Right forelimb (tissue), 1 donor: ENCODE measurements at places on chromosomes 5 and 9.
A peak's percentile ranks its signal among the peaks of the same experiment; 100 is the strongest.

GRCh38 chr5:142735323-142736246 is 34.6 kb upstream of the ARHGAP26 start:
- no peak for DNase-seq

- no peak for DNase-seq
Measured at GRCh38 chr9:116383133-116383532, 229.5 kb downstream of the PAPPA start.

DNA sequence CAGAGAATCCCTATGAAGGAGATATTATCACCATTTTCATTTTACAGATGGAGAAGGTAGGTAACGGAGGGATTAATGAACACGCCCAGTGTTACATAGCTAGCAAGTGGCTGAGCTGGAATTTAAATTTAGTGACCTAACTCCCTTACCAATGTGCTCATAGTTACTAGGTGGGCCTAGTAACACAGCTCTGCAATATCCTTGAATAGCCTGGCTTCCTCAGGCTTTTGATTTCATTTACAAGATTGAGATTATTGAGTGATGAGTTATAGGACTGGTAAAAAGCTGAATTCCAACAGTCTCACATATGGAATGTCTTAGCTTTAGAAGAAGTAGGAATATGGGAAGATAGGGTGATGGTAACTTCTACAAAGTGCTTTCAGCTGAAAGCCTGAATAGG is 336.3 kb upstream of the KIF2A start:
- DNase-seq, result no peak

GRCh38 chr5:3199962-3200755 is 395.5 kb upstream of the IRX1 start:
- DNase-seq, result no peak

DNA sequence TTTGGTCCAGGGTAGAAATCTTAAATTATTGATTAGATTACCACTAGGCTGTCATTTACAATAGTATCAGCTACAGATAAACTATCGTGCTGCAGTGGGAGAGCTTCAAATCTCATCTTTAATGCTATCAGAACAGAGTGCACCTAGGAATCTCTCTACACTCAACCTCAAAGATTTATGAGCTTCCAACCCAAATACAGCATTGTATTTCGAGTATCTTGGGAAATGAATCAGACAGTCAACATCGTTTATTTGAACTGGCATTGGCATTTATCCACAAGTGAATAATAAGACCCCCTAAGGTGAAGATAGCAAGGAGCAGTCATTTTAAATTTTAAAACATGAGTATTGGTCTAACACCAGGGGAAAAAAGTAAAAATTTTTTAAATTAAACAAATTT is 1203.2 kb downstream of the CDH12 start:
- no peak for DNase-seq

- DNase-seq, result no peak
Measured at GRCh38 chr5:58499941-58500340, 8.7 kb downstream of the GAPT start.

DNA sequence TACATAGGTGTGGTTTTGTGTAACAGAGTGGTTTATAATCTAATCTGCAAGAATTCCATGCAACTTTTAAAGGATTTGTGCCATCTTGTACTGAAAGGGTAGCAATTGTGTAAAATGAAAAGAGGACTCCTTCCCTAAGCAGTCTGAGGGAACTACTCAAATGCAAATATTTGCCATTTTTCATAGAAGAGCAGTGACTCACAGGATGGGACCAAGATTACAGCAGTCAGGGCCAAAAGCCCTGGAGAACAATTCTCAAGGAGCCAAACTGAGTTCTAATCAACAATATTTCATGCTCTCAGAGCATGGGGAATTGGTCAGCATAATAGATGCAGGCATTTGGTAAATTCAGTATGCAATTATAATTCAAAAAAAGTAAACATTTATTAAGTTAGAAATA is 495.8 kb downstream of the CHSY3 start:
- DNase-seq, result no peak

DNA sequence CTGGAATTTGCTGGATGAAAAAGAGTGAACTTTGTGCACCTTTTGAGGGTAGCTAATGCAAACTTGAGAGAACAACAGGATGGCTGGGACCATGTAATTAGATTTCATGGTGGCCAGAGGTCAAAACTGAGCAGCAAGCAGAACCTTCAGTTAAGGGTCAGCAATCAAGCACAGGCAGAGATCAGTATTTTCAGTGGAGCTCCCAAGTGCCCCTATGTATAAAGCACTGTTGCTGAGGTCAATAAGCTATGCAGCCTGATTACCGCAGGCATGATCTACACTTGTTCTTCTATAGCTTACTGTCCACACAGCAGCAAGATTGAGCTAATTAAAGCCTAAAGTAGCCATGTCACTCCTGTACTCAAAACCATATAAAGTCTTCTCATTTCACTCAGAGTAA is 62.1 kb upstream of the TMC1 start:
- no peak for DNase-seq

GRCh38 chr5:111928511-111928910 is 171.5 kb upstream of the NREP start:
- DNase-seq, result no peak

DNA sequence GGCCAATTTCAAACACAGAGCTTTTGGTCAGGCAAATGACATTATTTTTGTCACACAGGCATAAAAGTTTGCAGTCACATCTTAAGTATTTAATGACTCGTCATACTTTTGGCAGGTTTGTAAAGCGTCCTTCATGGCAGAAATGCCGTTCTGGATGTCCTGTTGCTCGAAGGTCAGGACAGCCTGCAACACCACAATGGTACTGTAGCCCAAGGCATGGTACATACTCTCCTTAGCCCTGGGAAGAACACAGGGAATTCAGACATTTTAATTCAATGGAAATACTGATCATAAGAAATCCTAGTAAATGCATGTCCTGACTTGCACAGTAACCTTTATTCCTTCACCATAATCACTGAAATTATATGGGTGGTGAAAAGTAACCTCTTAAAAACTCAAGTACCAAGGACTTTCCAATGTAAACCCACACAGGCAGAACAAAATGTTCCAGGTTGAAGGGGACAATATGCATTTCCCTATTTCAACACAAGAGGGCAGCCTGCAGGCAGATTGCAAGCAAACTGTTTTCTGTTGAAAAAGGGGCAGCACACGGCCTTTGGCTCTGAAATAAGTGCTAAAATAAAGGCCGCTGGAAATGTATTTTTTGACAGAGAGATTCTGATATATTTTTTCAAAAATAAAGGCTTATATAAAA is 95.7 kb downstream of the TTC39B start:
- DNase-seq, result peak; percentile 67

DNA sequence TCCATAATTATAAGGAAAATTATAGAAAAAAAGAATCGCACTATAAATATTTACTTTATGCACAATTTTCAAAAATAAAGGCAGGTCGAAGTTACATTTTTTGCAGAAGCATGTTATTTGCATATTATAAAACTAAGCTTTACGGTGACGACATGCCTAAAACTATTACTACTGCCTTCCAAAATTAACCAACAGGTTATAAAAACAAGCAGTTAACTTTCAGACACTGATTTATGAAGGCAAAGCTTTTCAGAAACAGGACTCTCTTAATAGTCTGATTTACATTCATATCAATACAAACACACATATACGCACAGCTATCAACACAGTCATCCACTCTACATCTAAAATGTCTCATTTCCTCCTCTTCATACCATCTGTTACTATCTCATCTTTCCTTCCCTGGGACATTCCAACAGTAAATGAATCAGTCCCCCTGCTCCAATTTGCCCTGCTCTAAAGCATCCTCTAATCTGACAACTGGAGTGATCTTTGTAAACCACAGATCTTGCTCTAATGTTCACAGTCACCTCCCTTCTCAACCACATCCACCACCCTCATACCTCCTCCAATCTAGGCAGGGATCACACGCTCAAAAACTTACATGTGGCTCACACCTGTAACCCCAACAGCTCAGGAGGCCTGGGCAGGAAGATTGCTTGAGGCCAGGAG is 21.6 kb downstream of the FBXW11 start:
- no peak for DNase-seq

DNA sequence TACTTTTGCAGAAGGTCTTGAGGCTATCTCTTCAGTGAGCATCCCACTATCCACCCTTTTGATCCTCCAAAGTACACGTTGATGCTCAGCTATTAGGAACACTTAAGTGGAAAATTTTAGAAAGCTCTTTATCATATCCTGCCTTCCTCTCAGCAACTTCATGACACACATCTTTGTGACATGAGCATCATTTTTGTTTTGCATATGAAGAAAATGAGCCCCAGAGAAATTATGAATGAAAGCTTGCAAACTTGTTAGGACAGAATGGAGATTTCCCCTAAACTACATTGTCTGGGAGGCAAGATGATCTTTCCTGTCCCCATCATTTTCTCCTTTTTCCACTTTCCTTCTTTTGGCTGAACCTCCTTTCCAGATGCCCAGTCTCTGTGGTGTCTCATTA is 239.4 kb upstream of the PIK3R1 start:
- no peak for DNase-seq

- peak; percentile 41 for DNase-seq
Measured at GRCh38 chr9:127163409-127163808, 41.0 kb upstream of the ANGPTL2 start.

DNA sequence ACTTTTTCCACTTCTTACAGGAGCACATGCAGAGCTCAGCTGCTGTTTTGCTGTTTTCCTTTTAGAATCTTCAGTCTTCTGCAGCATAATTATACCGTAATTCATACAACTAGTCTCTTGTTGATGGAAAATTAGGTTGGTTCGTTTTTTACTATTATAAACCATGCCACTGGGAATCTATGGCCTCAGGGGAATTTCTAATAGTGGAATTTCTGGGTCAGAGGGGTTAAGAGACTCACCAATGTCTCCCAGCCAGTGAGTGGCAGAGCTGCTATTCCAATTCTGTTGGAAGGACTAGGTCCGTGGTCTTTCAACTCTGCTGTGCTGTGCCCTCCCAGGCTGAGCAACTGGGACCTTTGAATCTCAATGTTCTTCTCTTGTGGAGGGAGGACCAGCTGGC is 282.5 kb downstream of the ZSWIM6 start:
- no peak for DNase-seq

- DNase-seq, result no peak
Measured at GRCh38 chr5:121462441-121462840, 389.2 kb upstream of the FTMT start.

DNA sequence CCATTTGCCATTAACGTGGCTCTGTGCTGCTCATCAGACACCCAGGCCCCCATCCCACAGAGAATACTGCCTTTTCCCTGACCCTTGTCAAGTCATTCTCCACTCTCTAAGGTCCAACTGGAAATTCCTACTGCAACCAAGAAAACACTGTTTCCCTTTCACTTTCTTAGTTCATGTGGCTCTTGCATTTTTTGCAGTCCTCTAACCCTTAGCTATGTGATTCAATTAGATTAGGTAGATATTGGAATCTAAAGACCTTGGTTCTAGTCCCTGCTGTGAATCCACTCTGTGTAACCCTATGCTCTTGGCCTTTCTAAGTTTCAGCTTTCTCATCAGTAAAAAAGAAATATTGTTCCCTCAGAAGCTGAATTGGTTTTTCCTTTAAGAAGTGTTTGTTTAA is 649.4 kb downstream of the CCDC171 start:
- no peak for DNase-seq

- DNase-seq, result no peak
Measured at GRCh38 chr5:172881691-172882370, 47.8 kb downstream of the ERGIC1 start.

DNA sequence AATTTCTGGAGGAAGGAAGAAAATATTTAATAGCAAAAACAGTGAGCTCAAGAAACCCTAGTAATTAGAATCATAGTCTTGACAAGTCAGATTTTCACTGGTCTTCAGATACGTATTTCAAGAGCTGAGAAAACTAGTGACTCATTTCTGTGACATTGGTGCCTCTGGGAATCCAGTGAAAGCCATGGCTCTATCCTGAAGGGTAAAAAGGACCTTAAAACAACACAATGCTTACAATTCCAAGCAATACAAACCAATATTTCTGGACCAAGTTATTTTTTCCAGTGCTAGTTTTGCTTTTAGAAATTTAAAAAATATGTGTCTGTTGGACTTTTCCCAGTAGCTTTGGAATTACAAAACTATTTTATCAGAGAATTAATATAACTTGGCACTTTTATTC is 140.3 kb downstream of the LPAR1 start:
- no peak for DNase-seq

- DNase-seq, result no peak
Measured at GRCh38 chr5:25863811-25864210, 1174.6 kb downstream of the CDH9 start.

- peak; percentile 55 for DNase-seq
Measured at GRCh38 chr9:4077499-4078102, 222.3 kb downstream of the GLIS3 start.

DNA sequence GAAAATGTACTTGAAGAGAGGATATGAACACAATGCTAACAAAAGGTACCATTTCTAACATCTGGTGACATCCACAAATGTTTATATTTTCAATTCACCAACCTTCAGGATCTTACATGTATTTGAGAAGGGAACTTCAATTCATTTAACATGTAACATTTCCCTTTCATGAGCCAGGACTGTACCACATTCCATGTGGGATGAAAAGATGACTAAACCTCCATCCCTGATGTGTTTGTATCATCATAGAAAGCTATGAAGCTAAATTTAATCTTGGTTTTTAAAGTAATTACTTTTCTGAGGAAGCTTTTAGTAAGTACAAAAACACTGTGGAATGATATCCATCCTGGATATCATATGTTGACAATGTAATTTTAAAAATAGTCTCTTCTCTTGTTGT is 78.2 kb upstream of the GNA14 start:
- DNase-seq, result no peak

DNA sequence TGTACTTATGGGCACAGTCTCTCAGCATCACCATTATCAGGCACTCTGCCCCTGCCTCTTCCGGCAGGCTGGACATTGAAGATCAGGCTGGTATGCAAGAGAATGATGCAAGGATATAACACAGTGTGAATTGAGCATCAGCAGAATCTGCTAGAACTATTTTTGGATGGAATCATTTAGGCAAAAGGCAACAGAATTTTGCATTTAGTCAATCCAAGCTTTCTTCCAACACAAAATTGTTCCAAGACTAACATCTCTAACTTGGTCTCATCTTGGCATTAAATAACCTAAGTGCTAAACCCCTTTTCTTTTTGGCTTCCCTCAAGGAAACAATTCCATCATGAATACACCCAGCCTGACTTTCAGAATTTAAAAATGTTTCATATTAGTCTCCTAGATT is 339.9 kb downstream of the PRELID2 start:
- DNase-seq, result no peak
